Astrocyte of the hippocampus (primary cell): ENCODE measurements at places on chromosomes 7 and 10.

- no peak for DNase-seq
Observed at GRCh38 chr7:147492606-147493005, 1098.0 kb upstream of the C7orf33 start.

DNA sequence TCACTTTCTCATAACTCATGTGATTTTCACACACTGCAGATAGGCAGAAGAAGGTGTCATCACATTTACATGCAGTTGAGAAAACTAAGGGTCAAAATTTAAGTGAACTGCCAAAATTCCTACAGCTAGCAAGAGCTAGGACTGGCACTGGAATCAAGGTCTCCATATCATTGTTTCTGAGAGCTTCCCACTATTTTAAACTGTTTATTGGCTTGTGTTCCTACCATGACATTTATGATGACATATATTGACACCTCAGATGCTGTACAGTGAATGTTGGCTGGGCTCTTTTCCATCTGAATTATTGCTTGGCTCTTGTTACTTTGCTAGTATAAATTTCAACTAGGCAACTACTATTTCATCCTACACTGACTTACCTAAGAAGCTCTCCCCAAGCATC lies 2.0 kb downstream of the THSD7A start:
- no peak for DNase-seq

DNA sequence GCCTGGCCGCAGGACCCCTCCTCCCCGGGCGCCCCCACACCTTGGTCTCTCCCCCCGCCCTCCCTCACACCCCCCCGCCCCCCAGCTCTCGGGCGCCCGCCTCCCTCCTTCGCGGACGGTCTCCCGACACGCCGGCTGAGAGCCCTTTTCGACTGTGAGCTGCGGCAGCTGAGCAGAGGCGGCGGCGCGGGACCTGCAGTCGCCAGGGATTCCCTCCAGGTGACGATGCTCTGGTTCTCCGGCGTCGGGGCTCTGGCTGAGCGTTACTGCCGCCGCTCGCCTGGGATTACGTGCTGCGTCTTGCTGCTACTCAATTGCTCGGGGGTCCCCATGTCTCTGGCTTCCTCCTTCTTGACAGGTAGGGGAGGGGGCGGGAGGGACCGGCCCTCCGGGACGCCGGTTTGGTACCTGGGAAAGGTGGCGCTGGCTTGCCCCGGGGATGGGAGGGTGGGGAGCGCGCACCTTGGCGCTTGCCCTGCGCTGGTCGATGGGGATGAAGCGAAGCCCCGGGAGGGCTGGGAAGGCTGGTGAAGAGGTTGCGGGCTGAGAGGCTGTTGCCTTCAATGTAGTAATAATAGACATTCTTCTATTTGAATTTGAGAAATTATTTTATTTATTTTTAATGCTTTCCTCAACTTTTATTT lies at the start of gene BMPER:
Gene BMPER (plus strand): TSS at position 151 of the 644 bp plus-strand sequence. CDS start 75 bp downstream, at position 226.
- DNase-seq = peak; percentile 65

- no peak for DNase-seq
Observed at GRCh38 chr10:3263082-3263481, 90.5 kb upstream of the PITRM1 start.

DNA sequence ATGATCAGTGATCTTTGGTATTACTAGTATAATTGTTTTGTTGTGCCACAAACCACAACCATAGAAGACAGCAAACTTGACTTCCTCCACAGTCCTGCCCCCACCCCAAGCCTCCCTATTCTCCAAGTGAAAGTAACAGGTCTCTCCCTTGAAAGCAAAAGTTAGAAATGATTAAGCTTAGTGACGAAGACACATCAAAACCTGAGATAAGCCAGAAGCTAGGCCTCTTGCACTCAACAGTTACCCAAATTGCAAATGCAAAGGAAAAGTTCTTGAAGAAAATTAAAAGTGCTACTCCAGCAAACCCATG lies 7.5 kb downstream of the SAR1A start:
- DNase-seq = no peak

- no peak for DNase-seq
Observed at GRCh38 chr10:35456784-35457183, 120.5 kb downstream of the CCNY start.

- peak; percentile 74 for DNase-seq
Observed at GRCh38 chr10:19929506-19930140, 113.4 kb downstream of the PLXDC2 start.

DNA sequence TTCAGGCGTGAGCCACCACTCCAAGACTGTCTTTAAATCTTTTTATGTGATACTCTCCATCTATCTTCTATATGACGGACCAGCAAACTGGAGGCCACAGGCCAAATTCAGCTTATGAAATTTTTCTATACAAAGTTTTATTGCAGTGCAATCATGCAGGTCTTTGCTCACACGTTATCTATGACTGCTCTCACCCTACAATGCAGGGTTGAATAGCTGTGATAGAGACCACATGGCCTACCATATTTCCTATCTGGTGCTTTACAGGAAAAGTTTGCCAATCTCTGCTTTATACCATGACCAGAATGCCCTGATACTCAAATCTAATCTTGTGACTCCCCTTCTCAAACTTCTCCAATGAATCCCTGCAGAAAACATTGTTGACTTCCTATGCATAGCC lies 89.5 kb upstream of the ACBD5 start:
- no peak for DNase-seq

DNA sequence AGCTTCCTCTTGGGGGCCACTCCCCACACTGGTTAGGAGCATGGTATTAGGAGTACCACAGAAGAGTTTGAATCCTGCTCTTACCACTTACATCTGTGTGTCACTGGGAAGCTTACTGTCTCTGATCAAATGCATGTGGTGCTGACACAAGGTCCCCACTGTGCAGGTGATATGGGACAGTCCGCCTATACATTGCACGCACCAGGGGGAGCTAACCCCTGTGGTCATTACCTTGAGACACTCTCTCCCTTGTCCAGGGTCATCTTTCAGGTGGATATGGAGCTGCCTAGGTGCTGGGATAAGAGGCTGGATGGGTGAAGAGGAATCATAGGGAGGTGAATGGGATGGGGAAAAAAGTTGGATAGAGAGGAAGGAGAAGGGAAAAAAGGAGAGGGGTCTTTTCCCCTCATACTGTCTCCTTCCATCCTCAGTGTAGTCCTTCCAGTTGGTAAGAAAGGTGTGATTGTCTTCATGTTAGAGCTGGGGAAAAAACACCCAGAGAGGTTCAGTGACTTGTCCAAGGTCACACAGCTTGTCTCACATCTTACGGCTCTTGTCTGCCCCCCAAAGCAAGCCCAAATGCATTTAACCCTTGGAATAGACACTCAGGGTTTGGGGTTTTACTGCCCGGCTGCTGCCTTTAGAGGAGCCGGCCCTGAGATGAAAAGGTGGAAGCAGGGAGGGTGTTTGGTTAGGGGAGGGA lies 125.9 kb downstream of the CDH23 start:
- DNase-seq = no peak

- no peak for DNase-seq
Observed at GRCh38 chr7:158114056-158114850, 473.4 kb downstream of the PTPRN2 start.

- DNase-seq = no peak
Observed at GRCh38 chr7:2205036-2205780, 27.5 kb downstream of the MAD1L1 start.

- no peak for DNase-seq
Observed at GRCh38 chr7:43888993-43889945, 17.1 kb downstream of the URGCP start.

DNA sequence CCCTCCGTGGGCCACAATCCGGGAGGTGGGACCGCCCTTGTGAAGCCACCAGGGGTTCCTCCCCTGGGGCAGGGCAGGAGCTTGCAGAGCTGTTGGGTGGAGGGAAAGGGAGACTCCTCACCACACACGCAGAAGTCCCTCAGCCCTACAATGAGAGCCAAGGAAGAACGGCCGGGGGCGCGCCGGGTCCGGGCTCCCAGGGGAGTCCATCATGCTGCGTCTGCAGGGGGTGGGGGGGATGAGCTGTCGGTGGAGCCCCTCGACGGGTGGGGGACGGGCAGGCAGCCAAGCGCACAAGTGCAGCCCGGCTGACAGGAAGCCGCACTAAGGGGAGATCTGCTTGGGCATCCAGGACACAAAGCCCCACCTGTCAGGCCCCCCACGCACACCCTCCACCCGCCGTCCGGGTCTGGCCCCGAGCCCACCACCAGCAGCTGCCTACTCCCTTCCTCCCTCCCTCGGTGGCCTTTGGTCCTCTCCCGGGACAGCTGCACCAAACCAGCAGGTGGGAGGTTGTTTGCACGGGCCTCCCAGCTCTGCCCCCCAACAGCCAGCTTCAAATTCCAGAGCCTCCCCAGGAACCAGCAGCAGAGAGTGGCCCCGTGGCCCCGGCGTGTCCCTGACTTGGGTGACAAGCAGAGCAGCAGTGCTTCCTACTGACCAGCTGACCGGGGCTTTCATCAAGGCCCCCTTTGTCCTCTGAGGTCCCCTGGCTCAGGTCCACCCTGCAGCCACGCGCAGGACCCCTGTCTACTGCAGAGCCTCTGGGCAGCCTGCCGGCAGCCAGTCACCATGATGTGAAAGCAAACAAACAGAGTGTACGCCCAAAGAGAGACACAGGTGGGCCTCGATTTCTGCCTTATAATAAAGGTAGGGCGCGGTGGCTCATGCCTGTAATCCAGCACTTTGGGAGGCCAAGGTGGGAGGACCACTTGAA lies 50.3 kb downstream of the HIP1 start:
- no peak for DNase-seq

GRCh38 chr7:95974108-95974507 lies 201.8 kb downstream of the DYNC1I1 start:
- DNase-seq = no peak

GRCh38 chr7:11492307-11492706 lies 339.7 kb downstream of the THSD7A start:
- DNase-seq = no peak

- DNase-seq = no peak
Observed at GRCh38 chr10:3485057-3485686, 299.8 kb downstream of the KLF6 start.

DNA sequence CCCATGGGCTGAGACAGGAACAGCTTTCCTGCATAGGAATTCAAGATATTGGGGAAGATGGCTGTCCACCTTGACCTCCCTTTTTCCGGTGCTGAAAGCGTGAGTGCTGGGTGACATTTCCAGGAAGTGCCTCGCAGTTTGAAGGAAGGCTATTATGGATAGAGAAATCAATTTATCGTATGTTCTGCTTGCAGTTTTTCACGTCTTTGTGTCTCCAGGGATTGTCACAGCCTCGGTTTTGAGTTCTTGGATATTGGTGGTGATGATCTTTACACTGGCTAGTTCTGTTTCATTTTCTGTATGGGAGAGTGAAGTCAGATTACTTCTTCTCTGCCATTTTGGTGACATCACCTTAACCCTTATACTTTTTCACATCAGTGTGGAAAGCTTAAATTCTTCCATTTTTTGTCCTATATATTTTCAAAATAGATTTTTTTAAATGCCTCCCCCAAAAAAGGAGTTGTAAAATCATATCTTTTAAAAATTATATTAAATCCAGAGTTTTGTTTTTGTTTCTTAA lies 102.5 kb upstream of the APBB1IP start:
- no peak for DNase-seq

GRCh38 chr10:15122477-15123030 lies 25.4 kb downstream of the RPP38 start:
- no peak for DNase-seq

GRCh38 chr7:155684543-155684942 lies 40.1 kb downstream of the RBM33 start:
- no peak for DNase-seq

GRCh38 chr7:39952803-39953202 lies 2.7 kb downstream of the CDK13 start:
- peak; percentile 12 for DNase-seq

GRCh38 chr7:81833401-81833800 lies 63.6 kb upstream of the HGF start:
- DNase-seq = peak; percentile 59

- no peak for DNase-seq
Observed at GRCh38 chr10:59346321-59346720, 16.0 kb downstream of the FAM13C start.

- peak; percentile 5 for DNase-seq
Observed at GRCh38 chr10:75904499-75905283, 473.3 kb downstream of the LRMDA start.

DNA sequence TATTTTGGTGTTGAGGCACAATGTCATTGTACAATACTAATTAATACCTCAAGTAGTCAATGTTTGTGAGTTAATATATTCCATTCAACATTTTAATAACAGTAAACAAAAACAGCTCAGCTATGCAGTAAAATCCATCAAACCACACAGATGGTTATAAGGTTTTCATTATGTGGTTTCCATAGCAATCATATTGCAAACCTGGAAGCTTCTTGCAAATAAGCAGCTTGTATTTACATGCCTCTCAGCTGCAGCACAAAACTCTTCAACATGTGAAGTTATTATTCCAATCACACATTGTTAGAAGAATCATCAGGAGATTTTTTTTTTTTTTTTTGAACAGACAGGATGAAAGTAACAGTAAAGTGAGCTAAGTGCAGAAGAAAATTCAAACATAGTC lies 170.2 kb downstream of the SKAP2 start:
- no peak for DNase-seq

GRCh38 chr7:128792471-128793180 lies 858 bp downstream of the CCDC136 start:
- DNase-seq = no peak

- DNase-seq = peak; percentile 14
Observed at GRCh38 chr7:77765906-77766800, 32.1 kb downstream of the TMEM60 start.

GRCh38 chr7:69871213-69871885 lies 273.1 kb downstream of the AUTS2 start:
- peak; percentile 50 for DNase-seq

GRCh38 chr10:122034149-122034756 lies 45.3 kb downstream of the TACC2 start:
- peak; percentile 31 for DNase-seq
